Kidney epithelial cell (primary cell): ENCODE measurements at places on chromosomes 5 and 9. TPM values are rescaled to one million over a fixed set of nuclear protein-coding genes. Genes with fewer than 3 reads are reported as not detected.

GRCh38 chr9:35714123-35714522 lies 17.9 kb downstream of the TLN1 start:
- DNase-seq = no peak

- DNase-seq = no peak
Measured at GRCh38 chr5:159301466-159301865, 28.8 kb downstream of the IL12B start.

GFI1B gene
- not detected in 2 replicates for total RNA-seq

GABRA6 gene
- total RNA-seq = not detected in 2 replicates

DNA sequence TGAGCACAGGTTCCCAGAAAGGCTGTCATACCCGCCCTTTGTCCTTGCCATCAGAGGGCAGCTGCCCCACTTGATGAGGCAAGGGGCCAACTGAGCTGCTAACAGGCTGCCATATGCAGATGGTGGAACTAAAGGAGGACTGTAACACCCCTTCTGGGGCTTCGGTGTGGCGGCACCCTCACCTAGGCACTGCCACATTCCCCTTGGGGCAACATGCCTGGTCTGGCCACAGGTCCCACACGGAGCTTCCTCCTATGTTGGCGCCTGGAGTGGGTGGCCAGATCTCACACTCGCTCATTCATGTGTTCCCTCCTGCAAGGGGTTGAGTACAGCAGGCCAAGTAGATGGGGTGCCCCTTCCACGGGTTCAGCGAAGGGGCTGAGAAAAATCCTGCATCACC lies 777.4 kb upstream of the CHD1 start:
- no peak for DNase-seq

MAN2A1 gene
- total RNA-seq = 53.1 and 55.5 TPM in 2 replicates

ZFP2 gene
- total RNA-seq = 1.3 and 2.9 TPM in 2 replicates

SREK1 gene
- total RNA-seq = 23.7 and 26.9 TPM in 2 replicates

RNF183 gene
- not detected in 2 replicates for total RNA-seq

DNA sequence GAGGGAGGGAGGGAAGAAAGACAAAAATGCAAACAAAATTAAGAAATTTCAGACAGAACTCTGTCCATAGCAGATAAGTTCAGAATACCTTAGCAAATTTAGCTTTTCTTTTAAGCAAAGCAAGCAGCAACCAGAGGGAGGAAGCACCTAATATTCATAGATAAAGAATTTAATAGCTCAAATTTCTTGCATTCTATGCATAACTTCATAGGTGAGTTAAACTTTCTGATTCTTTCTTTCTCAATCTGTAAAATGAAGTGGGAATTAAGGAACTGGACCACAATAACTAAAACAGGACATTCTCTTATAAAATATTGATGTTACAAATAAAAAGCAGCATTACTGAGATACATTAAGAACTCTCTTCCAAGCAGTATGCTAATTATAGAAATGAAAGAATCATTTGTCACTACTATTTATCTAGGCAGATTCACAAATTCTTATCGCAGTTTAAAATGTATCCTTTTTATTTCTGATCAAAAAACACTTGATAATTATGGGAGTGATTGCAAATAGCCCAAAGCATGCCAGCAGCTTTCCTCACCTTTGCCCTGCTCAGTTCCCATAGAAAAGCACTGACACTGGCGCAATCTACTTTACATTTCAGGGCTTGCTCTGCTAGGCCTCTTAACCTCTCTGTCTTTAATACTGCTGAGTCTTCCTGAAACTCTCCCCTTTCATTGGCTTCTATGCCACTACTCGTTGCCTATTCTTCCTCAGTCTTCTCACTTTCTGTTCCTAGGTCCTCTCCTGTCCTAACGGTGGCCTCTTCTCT lies 341.8 kb downstream of the PIK3R1 start:
- no peak for DNase-seq

KDM3B gene
- 44.3 and 45.1 TPM in 2 replicates for total RNA-seq

DNA sequence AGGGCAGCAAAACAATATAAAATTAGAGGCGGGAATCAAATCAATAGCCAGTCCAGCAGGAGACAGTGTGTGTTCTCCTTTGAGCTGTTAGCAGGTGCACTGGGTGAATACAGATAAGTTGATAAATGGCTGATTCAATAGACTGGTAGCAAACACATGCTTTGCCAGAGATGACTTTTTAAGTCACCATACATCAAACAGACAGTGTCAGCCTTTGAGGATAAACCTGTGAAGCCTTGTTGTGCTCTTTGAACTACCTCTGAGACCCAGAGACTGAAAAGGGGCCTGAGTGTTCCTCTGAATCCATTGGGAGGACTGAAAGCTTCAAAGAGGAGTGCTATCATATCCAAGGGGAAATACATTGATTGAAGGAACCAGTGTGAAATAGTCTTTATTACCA lies 301.9 kb downstream of the RASEF start:
- no peak for DNase-seq

TMEM215 gene
- not detected in 2 replicates for total RNA-seq

DNA sequence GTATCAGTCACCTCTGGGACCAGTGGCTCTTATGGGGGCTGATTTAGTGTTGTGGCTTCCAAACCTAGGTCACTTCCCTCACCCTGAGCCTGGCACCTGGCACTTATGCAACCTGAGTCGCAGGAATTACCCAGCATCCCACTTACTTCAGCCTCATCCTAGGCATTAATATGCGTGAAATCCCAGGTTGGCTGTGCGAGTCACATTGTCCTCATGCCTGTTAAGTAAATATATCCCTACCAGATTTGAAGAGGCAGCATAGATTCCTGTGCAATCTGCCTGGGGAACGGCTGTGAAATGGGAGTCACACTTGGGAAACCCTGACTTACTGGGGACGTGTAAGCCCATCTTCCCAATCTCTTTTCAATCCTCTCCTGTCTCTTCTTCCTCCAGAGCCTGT lies 42.7 kb upstream of the AKNA start:
- DNase-seq = no peak

DNA sequence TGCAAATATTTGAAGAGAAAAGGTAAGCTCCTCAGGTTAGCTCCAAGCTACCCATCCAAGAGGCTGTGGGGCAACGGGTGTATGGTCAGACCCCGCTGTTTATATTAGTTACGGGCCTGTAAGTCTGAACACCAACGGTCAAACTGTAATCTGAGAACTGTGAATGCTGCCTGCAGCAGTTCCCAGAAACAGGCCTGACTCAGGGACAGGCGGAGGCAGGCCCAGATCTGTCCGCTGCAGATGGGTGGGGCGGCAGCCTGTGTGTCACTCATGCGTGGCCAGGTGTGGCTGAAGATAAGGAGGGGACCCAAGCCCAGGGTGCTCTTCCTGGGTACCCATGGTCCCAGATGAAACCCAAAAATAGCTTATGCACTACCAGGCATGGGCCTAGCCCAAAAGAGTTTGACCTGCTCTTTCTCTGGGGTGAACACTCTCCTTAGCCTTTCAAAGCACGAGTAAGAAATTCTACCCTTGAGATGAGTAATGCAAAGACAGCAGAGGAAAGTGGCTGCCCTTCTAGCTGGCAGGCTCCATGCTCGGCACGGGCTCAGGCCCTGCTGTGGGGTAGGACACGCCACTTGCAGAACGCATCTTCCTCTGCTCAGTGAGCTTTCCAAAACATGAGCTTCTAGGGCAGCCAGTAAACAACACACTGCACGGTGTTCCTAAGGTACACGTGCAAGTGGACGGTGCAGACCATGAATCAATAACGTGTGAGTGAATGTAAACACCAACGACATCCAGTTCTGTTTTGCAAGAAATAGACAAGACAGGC lies 9.1 kb downstream of the UBAC1 start:
- peak; percentile 82 for DNase-seq

- DNase-seq = no peak
Measured at GRCh38 chr9:136820971-136821825, 13.4 kb downstream of the RABL6 start.

PCDHGA1 gene
- total RNA-seq = 0.67 and 0.68 TPM in 2 replicates

TMEM252 gene
- not detected in 2 replicates for total RNA-seq

MARCOL gene
- not detected in 2 replicates for total RNA-seq

DNA sequence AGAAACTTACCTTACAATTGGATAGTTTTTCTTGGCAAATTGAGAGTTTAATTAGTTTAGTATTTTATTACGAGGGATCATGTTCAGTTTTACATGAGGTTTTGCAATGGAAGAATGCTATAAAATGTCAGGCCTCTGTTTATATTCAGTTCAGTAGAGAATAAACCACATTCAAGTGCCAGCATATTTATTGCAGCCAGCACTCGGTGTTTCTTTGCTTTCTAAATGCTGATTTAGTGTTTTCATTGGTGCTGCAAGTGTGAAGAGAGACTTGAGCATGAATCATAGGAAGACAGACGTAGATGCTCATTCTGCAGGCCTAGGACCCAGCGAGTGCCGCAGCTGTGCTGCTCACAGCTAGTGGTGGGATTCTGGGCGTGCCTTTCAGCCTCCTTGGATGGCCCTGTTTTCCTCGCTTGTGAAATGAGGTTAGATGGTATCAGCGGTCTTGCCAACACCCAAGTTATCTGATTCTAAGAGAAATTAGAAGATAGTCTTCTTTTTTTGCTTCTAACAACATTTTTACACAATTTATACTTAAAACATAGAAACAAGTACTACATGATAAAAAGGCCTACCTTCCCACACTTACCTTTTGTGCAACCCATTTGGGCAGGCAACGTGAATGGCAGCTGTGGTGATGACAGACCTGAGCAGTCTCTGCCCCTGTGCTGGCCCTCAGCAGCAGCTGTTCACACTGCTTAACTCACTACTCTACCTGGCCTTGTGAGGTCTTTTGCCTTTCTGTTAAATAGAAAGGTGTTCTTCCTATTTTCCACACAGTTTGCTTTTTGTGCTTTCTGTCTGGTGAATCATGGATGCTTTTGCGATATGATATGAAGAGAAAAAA lies 26.8 kb upstream of the TNFAIP8 start:
- DNase-seq = no peak

- DNase-seq = peak; percentile 18
Measured at GRCh38 chr5:1564182-1564748, 40.5 kb upstream of the LPCAT1 start.

GRCh38 chr9:98830554-98830953 lies 23.1 kb downstream of the GALNT12 start:
- no peak for DNase-seq

PCDHB10 gene
- total RNA-seq = 1.6 and 3.4 TPM in 2 replicates

DNA sequence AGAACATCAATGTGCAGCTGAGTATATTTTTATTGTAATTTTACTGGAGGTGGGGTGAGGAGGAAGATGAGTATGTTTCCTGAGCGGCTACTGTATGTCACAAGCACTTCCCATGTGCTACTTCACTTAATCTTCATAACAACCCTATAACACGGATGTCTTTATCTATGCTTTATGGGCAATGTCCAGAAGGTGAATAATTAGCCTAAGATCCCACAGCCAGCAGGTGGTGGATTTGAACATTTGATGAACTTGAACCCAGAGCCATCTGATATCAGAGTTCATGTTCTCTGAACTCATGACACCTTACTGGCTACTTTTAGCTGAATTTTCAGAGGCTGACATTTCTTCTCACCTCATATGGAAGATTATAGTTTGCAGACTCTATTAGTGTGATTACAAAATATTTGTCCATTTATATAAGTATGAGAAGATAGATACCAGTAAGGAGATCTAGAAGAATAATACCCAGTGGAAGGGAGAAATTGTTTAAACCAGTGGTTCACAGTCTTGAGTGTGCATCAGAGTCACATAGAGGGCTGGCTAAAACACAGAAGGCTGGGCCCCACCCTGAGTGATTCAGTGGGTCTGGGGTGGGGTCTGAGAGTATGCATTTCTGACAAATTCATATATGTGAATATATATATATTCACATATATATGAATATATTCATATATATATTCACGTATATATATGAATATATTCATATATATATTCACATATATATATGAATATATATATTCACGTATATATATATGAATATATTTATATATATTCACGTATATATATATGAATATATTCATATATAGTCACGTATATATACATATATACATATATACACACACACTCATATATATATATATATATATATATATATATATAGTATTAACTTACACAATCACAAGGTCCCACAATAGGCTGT lies 164.4 kb upstream of the NR3C1 start:
- no peak for DNase-seq

DNA sequence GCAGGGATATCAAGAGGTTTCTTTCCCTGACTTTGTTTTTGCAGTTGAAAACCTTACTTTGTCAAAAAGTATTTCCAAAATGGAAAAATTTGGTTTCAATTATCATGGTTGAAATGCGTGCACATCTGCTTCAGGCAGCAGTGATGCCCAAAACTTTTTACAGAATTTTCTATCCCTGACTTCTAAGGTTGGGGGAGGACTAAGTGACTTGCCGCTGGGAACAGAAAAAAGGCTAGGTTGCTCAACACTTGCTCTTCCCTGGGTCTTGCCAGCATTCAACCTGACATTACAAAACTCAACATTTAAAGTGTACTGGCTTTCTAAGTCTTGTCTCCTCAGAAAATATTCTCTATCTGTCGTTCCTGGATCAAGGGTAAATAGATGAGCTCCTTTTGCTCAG lies 4.7 kb downstream of the KLHL3 start:
- DNase-seq = no peak

- DNase-seq = no peak
Measured at GRCh38 chr9:32524892-32525708, 896 bp downstream of the RIGI start.

GRCh38 chr9:3360245-3360644 lies 165.6 kb downstream of the RFX3 start:
- DNase-seq = no peak

SLC45A2 gene
- not detected in 2 replicates for total RNA-seq

PPP3R2 gene
- total RNA-seq = not detected in 2 replicates

DNA sequence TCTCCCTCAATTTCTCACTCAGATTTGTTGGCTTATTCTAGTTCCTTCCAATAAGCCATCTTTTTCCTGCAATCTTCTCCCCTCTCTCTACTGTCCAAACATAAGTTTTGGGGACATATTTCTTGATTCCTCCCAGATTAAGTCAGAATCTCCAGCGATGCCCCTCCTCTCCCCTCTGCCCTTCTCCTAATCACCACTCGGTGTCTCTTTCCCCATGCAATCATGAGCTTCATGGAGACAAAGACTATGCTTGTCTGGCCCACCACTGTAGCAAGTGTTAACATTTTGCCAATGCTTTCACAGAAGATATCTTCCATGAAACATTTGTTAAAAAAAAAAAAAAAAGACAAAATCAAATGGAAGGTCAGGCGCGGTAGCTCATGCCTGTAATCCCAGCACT lies 42.4 kb downstream of the PDE6A start:
- DNase-seq = no peak

DNA sequence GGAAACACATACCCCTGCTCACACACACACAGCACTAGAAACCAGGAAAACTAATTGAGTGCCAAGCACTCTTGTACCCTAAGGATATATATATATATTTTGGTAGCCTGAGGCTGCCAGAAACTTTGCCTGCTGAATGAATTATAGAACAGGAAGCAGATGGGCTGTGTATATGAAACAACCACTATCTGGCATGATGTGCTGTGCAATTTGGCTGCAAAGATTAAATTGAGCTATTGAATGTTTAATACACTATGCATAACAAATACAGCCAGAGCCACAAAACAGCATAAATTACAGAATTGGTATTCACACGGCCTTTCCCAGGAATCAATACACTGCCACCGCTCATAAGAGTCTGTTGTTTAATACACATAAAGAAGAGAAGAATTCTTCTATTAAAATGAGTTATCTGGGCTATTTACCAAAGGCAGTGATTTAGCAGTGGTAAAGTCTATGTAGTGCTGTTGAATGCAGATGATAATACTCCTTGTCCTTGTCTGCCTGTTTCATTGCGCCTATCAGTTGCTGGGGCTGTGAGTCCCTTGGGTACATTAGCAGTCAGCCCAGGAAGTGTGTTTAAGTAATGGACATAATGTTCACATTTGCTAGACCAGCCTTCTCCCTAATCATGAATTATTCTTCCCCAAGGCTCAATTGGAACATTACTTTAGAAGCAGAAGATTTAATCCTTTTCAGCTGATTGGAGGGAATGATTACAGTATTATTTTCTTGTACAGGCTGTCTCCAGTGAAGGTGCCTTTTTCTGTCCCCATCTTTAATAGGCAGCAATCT lies 294.3 kb downstream of the TLE1 start:
- DNase-seq = no peak

SIT1 gene
- not detected in 2 replicates for total RNA-seq
